ENCODE measurements at places on chromosomes 3 and 15.

DNA sequence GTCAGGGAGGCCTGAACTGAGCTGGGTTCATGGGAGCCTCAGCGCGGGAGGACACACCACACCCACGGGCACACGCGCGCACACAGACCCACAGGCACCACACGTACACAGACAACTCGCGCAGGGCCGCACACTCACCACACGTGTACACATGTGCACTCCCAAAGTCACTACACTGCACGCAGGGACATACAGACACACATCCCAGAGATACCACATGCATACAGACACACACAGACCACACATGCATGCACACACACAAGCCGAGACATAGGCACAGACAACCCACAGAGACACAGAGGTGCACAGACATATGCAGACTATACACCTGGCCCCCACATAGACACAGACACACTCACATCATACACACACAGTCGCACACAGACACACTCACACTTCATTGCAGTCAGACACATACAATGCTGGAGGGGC lies 1.1 kb upstream of the MGLL start:
- no peak for DNase-seq

DNA sequence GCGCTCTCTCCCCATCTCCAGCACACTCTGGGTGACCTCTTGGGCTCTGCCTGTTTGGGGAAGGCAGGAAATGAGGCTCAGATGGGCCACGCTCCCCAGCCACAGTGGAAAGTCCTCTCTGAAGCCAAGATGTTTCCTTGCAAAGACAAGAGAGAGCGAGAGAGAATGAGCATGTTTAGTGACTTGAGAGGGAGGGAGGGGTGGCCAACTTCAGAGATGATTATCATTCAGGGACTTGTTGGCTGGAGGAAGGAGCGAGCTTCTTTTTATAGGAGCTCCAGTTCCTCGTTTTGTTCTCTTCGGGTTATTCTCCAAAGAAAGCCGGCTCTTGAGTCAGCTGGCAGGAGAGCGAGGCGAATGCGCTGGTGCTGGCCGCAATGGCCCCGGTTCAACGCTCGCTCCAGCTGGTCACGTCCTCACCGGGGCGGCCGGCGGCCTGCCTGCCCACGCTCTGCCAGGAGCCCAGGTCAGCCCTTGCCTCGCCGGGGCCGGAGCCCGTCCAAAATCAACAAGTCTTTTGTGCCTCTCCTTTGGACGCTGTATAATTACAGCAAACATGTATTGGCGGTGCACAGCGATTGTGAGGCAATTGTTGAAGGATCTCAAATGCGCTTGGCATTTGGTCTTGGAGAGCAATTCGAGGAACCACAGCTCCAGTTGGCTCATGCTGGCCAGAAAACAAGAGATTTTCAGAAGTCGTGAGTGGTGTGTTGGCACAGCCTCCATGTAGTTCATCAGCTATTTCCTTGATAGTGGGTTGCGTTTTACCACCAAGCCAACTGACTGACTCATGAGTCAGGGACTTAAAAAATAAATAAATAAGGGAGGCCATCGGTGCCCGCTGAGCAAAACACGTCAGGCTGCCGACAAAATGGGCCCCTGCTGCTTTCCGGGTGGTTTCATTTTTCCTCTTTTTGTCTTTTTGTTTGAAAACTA lies 288.6 kb downstream of the UACA start:
- DNase-seq, result no peak

DNA sequence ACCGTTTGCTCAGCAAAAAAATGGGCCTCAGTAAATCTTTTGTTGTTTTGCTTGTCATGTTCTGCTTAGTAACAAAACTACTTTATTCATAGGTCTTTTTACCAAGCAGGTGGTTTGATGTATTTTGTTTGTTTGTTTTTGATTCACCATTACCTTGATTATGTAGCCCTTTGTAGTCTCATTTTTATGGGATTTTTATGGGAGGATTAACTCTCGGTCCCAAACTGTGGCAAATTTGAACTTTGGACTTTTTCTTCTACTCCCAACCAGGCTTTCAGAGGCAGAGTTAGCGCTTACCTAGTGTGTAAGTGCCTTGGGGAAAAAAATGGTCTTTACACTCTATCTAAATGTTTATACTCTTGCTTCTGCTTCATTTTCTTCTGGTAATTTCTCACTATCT lies 276.7 kb upstream of the POU1F1 start:
- no peak for DNase-seq

DNA sequence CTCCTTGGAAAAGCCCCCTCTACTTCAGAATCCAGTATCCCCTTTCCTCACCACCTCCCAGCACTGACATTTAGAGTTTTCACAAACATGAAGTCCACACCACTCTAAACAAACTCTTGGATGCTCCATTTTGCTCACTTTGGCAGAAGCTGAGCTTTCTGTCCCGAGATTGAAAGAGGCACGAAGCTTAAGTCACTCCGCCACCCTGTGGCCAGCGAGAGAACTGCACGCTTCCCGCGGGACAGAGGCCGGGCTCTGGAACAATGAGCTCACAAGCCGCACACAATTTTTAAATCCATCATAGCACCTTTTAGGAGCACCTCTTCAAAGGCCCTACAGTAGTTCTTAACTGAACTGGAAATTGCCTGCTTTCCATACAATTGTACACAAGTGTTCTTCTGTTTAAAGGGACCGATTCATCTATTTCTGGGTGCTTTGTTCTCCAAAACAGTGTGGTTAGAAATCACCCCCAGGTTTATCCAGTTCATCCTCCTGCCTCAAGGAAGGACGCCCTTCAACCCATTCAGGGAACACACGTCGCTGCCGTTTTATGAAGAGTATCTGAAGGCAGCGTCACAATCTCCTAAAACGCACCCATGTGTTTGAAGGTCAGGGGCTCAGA lies 226.1 kb downstream of the VPS13C start:
- DNase-seq, result peak; percentile 64

- DNase-seq, result no peak
These were observed 882 bp downstream of the GXYLT2 start for GRCh38 chr3:72888546-72889309.

DNA sequence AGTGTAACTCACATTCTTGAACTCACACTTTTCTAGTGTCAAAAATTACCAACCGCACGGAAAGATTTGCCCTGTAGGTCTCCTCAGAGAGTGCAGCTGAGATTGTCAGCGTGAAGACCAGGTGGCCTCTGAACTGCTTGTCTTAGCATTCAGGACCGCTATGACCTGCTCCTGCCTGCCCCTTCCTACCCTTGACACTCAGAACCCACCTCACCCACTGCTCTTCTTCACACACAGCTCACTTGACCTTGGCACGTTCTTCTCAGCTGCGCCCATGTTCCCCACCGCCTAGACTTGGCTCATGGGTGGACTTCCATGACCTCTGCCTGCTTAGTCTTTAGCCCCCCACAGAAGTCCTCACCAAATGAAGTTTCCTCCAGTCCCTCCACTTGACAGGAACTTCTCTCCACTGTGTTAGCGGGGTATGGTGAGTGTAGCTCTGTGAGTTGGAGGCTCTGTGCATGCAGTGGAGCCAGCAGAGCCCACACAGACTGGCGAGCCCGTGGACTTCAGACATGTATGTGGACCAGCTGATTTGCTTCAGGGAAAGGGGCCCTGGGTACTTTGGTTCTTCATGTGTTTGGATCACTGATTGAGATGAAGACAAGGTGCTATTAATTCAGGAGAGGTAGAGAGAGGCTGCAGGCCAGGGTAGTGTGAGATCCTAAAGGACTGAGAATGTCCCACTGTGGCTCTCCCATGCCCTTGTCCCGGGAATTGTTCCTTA lies 221.3 kb downstream of the OPA1 start:
- DNase-seq, result no peak

GRCh38 chr3:106913111-106913698 lies 464.0 kb upstream of the CCDC54 start:
- DNase-seq, result no peak

DNA sequence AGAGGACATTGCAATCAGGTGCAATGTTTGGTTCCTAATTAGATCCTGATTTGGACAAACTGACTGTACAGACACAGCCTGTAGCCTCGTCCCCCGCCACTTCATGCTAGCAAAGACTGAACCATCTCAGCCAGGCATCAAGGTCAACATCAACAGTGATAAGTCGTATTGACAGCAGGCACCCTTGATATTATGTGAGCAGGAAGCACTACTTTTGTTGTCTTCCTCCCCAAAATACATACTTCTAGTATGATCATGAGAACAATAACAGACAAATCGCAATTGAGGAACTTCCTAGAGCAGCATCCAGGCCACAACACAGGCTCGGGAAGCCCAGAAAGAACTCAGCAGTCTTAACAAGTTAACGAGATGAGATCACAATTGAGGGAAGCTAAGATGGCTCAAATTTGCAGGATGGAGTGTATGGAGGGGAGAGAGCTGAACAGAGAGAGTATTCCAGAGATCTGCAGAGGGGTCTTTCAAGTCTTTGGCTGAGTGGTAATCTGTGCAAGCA lies 20.4 kb downstream of the TGM5 start:
- no peak for DNase-seq

DNA sequence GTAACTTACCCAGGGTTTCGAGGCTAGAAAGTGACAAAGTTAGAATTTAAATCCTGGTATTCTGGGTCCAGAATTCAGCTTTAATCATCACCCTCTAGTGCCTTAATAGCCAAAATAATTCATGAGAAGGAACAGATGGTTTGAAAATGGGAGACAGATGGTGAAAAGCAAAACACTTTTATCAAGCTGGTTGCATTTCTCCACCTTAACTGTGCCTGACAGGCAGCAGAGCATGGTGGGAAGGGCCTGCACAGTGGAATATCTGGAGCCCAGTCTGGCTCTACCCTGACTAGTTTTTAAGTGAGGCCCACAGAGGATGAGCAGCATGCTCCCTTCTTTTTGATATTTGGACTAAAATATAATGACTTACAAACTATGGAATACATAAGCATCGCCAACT lies 35.6 kb upstream of the RASGRP1 start:
- DNase-seq, result no peak

GRCh38 chr3:59925946-59926345 lies 876.1 kb upstream of the CFAP20DC start:
- no peak for DNase-seq

DNA sequence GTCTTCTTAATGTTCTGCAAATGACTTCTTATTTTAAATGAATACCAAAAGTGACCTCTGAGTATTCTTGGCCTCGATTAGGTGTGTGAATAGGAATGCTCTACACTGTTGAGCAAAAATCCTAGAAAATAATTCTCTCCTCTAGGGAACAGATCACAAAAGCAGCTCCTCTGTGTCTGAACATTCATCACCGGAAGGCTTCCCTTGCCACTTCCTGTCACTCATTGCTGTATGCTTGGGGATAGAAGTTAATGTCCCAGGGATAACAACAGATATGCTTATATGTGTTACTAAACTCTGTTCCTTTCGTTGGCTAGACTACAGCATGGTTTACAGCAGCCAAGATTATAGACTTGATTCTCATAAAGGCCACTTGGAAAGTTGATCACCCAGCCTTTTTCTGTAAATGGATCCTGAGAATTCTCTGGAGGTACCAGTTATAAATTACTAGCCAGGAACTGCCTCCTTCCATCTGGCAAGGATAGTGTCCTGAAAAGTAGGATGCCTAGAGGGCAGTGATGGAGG lies 16.0 kb upstream of the PTX3 start:
- no peak for DNase-seq

DNA sequence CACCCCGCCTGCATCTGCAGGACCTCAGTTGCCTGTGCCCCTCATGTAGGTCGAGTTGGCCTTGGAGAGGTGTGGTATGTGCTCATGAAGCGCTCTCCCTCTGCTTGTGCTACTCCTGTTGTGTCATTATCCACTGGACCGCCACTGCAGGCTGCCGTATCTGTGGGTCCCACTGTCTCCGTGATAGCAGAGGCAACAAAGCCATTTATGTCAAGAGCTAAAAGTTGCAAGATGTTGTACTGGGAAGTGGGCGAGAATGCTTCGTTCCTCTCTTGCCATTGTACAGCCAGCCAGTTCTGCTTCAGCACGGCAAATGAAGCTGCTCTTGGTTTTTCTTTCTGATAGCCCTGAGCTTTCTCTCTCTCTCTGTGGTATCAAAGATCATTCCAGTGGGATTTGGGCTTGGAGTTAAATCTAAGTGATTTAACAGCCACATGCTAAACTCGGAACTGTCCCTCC lies 89.0 kb downstream of the TMEM212 start:
- no peak for DNase-seq

- peak; percentile 30 for DNase-seq
These were observed 63.7 kb downstream of the DCLK3 start for GRCh38 chr3:36700537-36701248.

DNA sequence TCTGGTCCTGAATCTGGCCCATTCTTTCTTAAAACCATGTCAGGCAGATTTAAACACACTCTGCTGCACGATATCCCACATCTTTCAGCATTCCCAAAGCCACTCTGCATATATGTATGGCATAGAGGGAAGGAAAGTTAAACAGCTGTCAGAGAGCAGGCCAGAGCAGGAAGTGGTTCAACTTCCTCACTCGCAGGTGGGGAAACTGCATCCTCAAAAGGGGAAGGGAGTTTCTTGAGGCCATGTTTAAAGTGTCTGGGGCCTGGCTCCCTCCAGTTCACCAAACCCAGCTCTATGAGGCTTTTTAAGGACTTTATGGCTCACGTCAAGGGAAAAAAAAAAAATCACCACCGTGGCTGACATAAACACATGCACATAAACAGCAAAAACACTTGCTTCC lies 123.1 kb downstream of the OPA1 start:
- DNase-seq, result no peak

GRCh38 chr3:72323773-72324172 lies 524.5 kb downstream of the SHQ1 start:
- DNase-seq, result no peak

DNA sequence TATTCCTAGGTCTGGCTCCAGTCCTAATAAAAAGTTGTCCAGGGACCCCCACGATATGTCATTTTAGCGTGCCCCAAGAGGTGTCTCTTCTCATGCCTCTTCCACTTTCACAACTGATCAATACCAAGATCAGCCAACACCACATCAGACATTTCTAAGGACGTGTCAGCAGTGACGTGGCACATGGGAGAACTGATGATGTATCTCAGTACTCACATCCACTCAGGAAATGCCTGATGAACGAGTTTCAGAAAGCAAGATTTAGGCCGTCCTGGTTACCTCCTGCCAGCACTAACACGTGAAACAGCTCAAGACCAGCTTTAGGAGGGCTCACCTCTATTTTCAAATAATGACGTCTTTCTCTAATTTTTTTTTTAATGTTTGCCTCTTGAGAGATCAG lies 19.6 kb downstream of the VGLL4 start:
- peak; percentile 64 for DNase-seq
